ENCODE measurements at places on chromosomes 2 and 18. TPM values are rescaled to one million over a fixed set of nuclear protein-coding genes. Genes with fewer than 3 reads are reported as not detected.

EIPR1 gene
- 11.0 TPM for total RNA-seq

SKA1 gene
- total RNA-seq: 0.20 TPM

PFN4 gene
- not detected for total RNA-seq

SLC4A3 gene
- 0.16 TPM for total RNA-seq

KCNG2 gene
- not detected for total RNA-seq

SLC9A4 gene
- total RNA-seq: not detected

CBLN2 gene
- total RNA-seq: not detected

RTP5 gene
- 0.30 TPM for total RNA-seq

SOWAHC gene
- 1.3 TPM for total RNA-seq

POTEC gene
- not detected for total RNA-seq

EFR3B gene
- total RNA-seq: 0.11 TPM

LYG1 gene
- total RNA-seq: 1.3 TPM

ADD2 gene
- 4.4 TPM for total RNA-seq

FAM237A gene
- total RNA-seq: not detected

MBD5 gene
- 49.8 TPM for total RNA-seq

NEB gene
- 1.2 TPM for total RNA-seq

TAF4B gene
- 13.7 TPM for total RNA-seq

SIX2 gene
- total RNA-seq: not detected

KLHL30 gene
- not detected for total RNA-seq

GPAT2 gene
- 2.0 TPM for total RNA-seq

ANKRD30BL gene
- total RNA-seq: not detected

MAPRE2 gene
- 112 TPM for total RNA-seq

MOB1A gene
- total RNA-seq: 159 TPM

CEBPZOS gene
- 23.4 TPM for total RNA-seq

Data from CD4-positive, alpha-beta T cell (primary cell).